ENCODE measurements at places on chromosomes 1 and 21. TPM values are rescaled to one million over a fixed set of nuclear protein-coding genes. Genes with fewer than 3 reads are reported as not detected.

The FCRLB gene
- total RNA-seq, result 0.50 TPM

DNA sequence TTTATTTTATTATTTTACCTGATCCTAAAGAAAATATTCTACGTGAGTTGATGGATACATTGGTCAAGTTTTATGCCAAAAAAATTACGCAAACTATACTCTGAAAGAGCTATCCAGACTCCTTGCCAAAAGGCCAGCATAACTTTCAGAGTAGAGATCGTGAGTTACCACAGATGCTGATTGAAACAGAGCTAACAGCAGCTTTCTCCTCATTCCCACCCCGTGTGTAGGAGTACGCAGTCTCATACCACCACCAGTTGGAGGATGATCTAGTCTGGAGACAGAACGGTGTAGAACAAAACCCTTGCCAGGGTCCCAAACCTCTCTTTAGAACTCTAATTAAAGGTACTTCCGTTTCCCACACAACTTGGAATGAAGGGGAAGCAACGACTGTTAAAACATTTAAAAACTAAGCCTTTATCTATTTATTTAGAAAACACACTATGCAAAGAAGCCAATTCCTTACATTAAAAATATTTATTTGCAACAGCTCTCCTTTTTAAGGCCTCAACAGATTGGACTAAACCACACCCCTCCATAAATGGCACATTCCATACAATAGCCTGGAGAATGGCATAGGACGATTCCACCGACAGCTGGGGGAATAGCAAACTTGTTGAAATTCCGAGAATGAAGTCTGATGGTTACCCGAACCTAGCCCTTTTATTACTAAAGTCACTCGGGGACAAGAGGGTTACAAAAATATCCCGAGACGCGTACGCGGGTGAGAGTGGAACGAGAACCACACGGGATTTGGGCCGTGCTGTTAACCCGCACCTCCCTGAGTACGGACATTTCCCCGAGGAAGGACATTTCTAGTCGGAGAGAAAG lies 1.4 kb downstream of the NUCKS1 start:
- DNase-seq, result no peak

The SHC1 gene
- 180 TPM for total RNA-seq

The GBP1 gene
- not detected for total RNA-seq

DNA sequence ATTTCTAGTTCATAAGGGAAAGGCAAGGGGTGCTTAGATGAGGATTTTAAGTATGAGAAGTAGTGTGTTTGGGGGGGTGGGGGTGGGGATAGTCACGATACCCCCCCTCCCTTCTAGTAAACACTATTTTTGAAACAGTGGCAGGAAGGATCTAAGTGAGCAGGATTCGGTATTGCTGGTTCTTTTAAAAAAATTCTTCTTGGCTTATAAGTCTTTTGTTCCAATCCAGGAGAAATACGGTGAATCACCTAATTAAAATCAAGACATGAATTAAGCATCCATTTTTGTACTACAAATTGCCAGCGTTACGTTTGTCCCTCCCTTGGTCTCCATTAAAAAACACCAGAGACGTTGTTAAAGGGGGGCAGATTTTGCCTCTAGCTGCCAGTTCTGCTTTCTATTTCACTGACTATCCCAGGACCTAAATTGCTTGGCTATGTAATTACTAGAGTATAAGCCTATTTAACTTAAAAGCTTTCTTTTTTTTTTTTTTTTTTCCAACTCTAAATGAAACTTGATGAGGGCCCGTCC lies 911 bp downstream of the LMO4 start:
- DNase-seq, result no peak

DNA sequence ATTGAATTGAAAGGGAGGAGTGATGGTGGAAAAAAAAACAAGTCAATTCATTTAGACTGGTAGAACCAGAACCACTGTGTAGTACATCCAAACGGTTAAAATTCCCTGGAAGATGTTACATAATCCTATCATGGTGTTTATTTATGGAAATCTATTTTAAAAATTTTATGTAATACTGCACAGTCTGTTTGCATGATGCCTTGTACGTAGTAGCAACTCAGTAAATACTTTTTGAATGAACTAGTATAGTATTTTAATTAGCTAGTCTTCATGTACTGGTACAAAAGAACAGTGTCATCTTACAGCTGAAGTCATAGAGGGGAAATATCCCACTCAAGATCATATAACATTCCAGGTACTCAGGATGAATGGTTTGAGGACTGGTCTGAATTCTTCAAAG lies 27.0 kb upstream of the IER5 start:
- no peak for DNase-seq

The TMPRSS15 gene
- not detected for total RNA-seq

The DYNLT4 gene
- total RNA-seq, result 0.57 TPM

DNA sequence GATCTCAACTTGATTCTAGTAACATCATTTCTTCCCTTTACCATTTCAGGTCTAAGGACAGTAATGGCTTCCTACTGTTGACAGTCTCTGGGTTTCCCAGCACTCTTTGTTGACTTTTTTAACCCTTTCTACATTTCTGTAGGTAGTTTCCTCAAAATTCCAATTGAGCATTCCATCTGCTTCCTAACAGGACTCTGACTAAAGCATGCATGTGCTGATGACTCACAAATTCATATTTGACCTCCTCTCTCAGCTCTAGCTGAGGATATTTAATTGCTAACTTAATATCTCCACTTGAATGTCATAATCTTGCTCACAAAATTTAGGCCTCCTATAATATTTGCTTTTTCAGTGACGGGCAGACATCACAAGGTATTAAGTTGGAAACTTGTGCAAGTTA lies 93.3 kb upstream of the ZNHIT6 start:
- DNase-seq, result no peak

The LEFTY2 gene
- total RNA-seq, result 15.5 TPM

DNA sequence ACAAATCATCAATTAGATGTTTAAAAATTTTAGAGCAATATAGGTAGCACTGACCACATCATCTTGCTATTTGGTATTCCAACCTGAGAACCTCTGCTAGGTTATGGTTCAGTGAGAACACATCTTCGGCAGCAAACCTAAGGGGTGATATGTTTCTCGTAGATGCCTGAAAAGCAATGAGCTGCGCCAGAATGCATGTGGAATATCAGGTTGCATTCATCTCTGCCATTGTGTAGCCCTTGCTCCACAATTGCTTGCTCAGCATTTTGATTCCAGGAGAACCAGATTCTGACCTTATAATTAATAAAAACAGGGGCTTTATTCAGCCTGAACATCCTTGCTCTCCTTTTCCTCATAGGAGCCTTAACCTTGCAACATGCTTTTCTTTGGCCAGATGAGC lies 408.1 kb downstream of the USH2A start:
- no peak for DNase-seq

- DNase-seq, result no peak
Measured at GRCh38 chr1:243945727-243946126, 95.7 kb upstream of the AKT3 start.

The HSD3B1 gene
- total RNA-seq, result not detected

DNA sequence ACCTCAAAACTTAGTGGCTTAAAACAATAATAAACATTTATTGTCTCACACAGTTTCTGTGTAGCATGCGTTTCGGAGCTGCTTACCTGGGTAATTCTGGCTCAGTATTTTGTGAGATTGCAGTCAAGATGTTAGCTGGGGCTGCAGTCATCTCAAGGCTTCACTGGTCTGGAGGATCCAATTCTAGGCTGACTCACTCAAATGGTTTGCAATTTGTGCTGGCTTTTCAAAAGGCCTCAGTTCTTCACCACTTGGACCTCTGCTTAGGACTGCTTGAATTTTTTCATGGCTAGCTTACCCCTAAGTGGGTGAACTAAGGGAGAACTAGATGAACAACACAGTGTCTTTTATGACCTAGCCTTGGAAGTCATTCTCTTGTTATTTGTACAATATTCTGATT lies 21.0 kb downstream of the XPR1 start:
- no peak for DNase-seq

DNA sequence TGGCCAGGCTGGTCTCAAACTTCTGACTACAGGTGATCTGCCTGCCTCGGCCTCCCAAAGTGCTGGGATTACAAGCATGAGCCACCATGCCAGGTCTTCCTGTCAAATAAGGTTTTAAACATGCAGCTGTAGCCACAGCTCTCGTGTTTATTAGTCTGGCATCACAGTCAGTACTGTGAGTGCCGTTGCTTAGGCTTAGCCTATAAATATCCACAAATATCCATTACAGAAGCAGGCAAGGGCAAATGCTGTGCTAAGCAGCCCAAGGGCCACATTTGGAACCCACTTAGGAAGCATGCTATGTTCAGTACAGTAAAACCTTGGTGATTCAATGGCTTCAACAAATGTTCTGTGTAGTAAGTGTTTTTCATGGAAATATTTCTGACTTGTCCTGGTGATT lies 75.9 kb downstream of the KIF1B start:
- no peak for DNase-seq

The PRKAB2 gene
- total RNA-seq, result 28.3 TPM

- DNase-seq, result no peak
Measured at GRCh38 chr1:43582162-43582566, 51.5 kb downstream of the PTPRF start.

The ACADM gene
- total RNA-seq, result 36.6 TPM

The COL9A2 gene
- 4.2 TPM for total RNA-seq

- DNase-seq, result no peak
Measured at GRCh38 chr1:241531195-241532161, 700 bp upstream of the KMO start.

DNA sequence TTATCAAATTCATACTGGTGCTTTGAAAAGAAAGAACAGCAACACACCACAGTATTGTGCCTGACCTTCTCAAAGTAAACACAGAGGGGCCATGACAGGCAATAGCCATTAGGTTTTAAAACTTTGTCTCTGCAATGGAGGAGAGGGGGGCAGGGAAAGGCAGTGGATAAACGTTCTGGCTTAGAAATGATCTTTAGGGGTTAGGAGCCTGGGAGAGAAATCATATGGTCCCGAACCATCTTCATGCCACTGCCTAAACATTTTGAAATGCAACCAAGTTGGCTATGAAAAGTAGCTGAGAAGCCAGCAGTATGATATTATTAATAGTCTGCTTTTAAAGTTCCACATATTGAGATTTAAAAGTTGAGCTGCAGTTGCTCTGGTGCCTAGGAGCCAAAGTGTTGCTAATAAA lies 39.8 kb downstream of the PLPP3 start:
- no peak for DNase-seq

- DNase-seq, result no peak
Measured at GRCh38 chr1:98410082-98410481, 251.4 kb upstream of the SNX7 start.

The AXDND1 gene
- total RNA-seq, result not detected

The AMY1C gene
- not detected for total RNA-seq

The PAX7 gene
- total RNA-seq, result 0.73 TPM

GRCh38 chr1:237717106-237717505 lies 173.6 kb downstream of the ZP4 start:
- no peak for DNase-seq

DNA sequence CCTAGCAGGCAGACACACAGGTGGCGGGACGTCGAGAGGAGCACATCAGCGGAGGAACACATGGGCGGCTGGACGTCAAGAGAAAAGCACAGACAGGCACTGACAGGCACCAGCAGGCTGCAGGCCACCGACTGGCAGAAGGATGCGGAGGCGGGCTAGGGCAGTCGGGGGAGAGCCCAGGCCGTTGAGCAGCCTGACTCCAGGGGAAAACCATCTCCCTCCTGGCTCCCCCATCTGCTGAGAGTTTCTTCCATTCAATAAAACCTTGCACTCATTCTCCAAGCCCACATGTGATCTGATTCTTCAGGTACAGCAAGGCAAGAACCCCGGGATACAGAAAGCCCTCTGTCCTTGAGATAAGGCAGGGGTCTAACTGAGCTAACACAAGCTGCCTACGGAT lies 25.5 kb downstream of the B3GALT5 start:
- no peak for DNase-seq

- DNase-seq, result no peak
Measured at GRCh38 chr21:35233756-35234155, 184.7 kb upstream of the RUNX1 start.

The CAPN9 gene
- not detected for total RNA-seq

GRCh38 chr1:24849672-24850295 lies 80.3 kb downstream of the RUNX3 start:
- no peak for DNase-seq

GRCh38 chr21:35198982-35199732 lies 150.1 kb upstream of the RUNX1 start:
- no peak for DNase-seq

The LCE2C gene
- total RNA-seq, result not detected

DNA sequence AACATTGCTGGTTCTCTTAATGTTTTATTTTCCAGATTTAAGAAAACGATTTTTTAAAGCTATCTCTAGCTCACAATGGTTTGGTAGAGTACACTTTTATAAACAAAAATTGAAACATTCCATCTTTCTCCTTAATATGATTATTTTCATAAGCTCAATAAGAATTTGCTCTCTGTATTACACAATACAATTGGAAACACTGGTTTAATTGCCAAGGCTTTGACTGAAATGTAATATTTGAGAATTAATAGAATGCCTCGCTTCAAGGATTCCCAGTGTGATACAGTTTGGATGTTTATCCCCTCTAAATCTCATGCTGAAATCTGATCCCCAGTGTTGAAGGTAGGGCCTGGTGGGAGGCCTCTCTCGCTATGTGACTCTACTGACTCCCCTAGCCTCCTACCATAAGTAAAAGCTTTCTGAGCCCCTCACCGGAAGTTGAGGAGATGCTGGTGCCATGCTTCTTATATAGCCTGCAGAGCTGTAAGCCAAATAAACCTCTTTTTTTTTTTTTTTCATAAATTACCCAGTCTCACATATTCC lies 67.4 kb downstream of the DDAH1 start:
- no peak for DNase-seq
